ENCODE measurements at places on chromosomes 4 and X. TPM values are rescaled to one million over a fixed set of nuclear protein-coding genes. Genes with fewer than 3 reads are reported as not detected.

The ZNF711 gene
- total RNA-seq = 2.3 TPM

The FGFR3 gene
- total RNA-seq = not detected

The ERAS gene
- total RNA-seq = not detected

The CT45A5 gene
- not detected for total RNA-seq

The RHOXF2 gene
- total RNA-seq = not detected

The MAPK10 gene
- total RNA-seq = not detected

The UGT2B17 gene
- total RNA-seq = not detected

The PNMA6A gene
- 0.75 TPM for total RNA-seq

DNA sequence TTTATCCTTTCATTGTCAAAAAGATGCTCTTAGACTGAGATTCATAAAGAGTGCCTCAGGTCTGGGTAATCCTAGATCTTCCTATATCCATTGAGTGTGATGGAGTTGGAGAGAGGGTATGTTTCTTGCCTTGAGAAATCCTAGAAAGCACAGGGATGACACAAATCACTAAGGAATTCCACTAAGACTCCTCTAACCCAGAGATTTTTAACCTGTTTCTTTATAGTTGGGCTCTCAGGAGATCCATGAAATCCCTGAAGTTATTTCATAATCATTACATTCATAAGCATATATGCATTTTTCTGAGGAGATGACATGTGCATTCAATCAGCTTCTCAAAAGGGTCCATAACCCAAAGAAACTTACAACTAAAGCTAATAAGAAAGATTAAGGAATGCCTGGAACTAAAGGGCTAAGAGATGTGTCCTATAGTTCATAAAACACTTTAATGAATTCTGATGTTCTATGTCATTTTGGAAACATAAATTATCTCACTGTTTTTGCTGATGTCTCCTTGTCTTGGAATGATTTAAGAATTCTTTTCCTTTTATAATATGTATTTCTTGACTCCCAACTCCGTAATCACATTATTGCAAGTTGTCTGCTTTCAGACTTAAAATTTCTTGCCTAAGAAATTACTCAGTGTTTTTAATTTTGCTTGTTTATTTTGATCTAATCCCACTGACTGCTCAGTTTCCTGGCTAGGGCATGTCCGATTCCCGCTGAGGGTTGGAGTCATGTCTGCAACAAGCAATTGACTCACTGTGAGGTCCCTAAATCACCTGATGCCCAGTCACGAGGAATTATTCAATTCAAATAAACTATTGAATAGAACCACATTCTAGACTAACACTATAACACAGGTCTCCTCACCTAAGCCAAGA is 2.8 kb upstream of the AMTN start:
- no peak overlapping the region for H3K4me3 ChIP-seq
- H3K27ac ChIP-seq = no peak overlapping the region
- no peaks in the 10 kb centered on the region for H3K36me3 ChIP-seq
- peaks cover 19% of the 10 kb centered on the region for H3K27me3 ChIP-seq
- H3K4me1 ChIP-seq = no peaks in the 10 kb centered on the region

DNA sequence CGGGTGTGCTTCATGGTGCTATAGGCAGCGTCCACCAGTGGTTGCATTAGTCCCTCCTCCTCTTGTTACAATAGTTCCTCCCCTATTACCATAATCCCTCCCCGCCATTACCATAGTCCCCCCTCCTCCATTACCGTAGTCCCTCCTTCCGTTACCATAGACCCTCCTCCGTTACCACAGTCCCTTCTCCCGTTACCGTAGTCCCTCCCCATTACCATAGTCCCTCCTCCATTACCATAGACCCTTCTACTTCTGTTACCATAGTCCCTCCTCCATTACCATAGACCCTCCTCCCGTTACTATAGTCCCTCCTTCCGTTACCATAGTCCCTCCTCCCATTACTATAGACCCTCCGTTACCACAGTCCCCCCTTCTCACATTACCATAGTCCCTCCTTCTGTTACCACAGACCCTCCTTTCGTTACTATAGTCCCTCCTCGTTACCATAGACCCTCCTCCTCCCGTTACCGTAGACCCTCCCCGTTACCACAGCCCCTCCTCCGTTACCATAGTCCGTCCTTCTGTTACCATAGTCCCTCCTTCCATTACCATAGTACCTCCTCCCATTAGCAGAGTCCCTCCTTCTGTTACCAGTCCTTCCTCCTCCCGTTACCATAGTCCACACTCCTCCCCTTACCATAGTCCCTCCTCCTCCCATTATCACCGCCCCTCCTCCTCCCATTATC is 129.6 kb downstream of the DHRSX start:
- peaks cover 56% of the 10 kb centered on the region for H3K36me3 ChIP-seq
- H3K4me3 ChIP-seq = no peak overlapping the region
- H3K27ac ChIP-seq = no peak overlapping the region

DNA sequence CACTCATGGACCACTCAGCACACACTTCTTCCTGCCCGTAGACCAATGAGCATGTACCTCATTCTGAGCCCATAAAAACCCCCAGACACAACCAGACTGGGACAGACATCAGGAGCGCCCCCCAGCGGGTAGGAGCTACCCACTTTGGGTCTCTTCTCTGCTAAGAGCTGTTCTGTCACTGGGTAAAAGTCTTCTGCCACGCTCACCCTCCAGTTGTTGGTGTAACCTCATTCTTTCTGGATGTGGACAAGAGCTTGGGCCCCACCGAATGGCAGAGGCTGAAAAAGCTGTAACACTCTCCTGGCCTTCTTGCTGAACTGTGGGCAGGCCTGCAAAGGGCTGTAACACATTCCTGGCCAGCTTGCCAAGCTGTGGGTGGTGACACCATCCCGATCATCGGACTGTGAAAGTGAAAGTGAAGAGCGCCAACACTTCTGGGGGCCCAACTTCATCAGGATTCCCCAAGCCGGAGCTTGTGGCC is 137.6 kb downstream of the TECRL start:
- no peaks in the 10 kb centered on the region for H3K36me3 ChIP-seq
- no peak overlapping the region for H3K4me3 ChIP-seq
- no peak for DNase-seq

- H3K27me3 ChIP-seq = no peaks in the 10 kb centered on the region
- H3K4me1 ChIP-seq = no peaks in the 10 kb centered on the region
- H3K4me3 ChIP-seq = no peak overlapping the region
- peak; percentile 22 for DNase-seq
These were observed 61.4 kb upstream of the TRIM2 start for GRCh38 chr4:153142700-153143438.

- H3K4me1 ChIP-seq = no peaks in the 10 kb centered on the region
- H3K27ac ChIP-seq = no peak overlapping the region
- no peak for DNase-seq
- no peaks in the 10 kb centered on the region for H3K27me3 ChIP-seq
- H3K36me3 ChIP-seq = no peaks in the 10 kb centered on the region
These were observed 334.4 kb downstream of the SPRY1 start for GRCh38 chr4:123731035-123731434.

- peaks cover 34% of the 10 kb centered on the region for H3K27me3 ChIP-seq
- H3K4me1 ChIP-seq = peaks cover 4% of the 10 kb centered on the region
- DNase-seq = no peak
- H3K36me3 ChIP-seq = no peaks in the 10 kb centered on the region
- no peak overlapping the region for H3K27ac ChIP-seq
- H3K4me3 ChIP-seq = no peak overlapping the region
These were observed 4.6 kb downstream of the GAB1 start for GRCh38 chr4:143341186-143341755.

- no peak overlapping the region for H3K4me3 ChIP-seq
- no peaks in the 10 kb centered on the region for H3K27me3 ChIP-seq
- peak; percentile 12 for DNase-seq
- H3K27ac ChIP-seq = no peak overlapping the region
- no peaks in the 10 kb centered on the region for H3K36me3 ChIP-seq
These were observed 14.4 kb upstream of the FAM9A start for GRCh38 chrX:8815460-8816065.

- DNase-seq = no peak
- H3K4me1 ChIP-seq = no peaks in the 10 kb centered on the region
- H3K27ac ChIP-seq = no peak overlapping the region
- H3K36me3 ChIP-seq = no peaks in the 10 kb centered on the region
- no peak overlapping the region for H3K4me3 ChIP-seq
- no peaks in the 10 kb centered on the region for H3K27me3 ChIP-seq
These were observed 317.7 kb downstream of the CCSER1 start for GRCh38 chr4:90444904-90445303.

DNA sequence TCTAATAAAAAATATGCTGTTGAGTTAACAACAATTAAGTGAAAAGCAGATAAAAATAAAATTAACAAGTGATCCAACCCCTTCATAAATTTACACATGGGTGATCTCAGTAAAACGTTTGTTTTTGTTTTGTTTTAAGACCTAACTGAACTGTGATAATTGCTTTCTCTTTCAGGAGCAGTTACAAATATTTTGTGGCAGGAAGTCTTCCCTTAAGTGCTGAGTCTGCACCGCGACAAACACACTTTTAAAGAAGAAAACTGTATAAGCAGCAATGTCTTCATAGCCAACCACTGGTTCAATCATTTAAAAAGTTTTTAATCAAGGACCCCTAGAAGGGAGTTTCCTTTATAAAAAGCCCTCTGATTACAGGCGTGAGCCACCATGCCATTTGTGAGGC is 53.7 kb upstream of the NFKB1 start:
- peaks cover 11% of the 10 kb centered on the region for H3K4me1 ChIP-seq
- H3K27ac ChIP-seq = no peak overlapping the region
- no peaks in the 10 kb centered on the region for H3K36me3 ChIP-seq
- H3K27me3 ChIP-seq = no peaks in the 10 kb centered on the region

DNA sequence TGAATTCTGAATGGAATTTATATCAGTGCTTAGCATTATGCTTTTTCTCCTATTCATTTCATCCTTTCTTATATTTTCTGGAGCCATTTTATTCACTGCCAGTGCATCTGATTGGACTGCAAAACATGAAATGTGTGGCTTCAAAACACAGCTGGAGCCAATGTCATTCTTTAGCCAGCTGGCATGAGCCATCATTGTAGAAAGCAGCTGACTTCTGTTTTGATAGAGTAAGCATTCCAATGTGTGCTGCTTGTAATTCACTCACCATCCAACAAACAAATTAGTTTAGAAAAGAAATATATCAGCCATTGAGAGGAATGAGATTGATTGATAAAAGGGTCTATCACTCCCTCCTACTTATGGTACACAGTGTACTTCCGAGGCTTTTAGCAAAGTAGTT is 2616.0 kb downstream of the ARAP2 start:
- no peak overlapping the region for H3K27ac ChIP-seq
- no peak overlapping the region for H3K4me3 ChIP-seq
- H3K4me1 ChIP-seq = no peaks in the 10 kb centered on the region
- no peak for DNase-seq

DNA sequence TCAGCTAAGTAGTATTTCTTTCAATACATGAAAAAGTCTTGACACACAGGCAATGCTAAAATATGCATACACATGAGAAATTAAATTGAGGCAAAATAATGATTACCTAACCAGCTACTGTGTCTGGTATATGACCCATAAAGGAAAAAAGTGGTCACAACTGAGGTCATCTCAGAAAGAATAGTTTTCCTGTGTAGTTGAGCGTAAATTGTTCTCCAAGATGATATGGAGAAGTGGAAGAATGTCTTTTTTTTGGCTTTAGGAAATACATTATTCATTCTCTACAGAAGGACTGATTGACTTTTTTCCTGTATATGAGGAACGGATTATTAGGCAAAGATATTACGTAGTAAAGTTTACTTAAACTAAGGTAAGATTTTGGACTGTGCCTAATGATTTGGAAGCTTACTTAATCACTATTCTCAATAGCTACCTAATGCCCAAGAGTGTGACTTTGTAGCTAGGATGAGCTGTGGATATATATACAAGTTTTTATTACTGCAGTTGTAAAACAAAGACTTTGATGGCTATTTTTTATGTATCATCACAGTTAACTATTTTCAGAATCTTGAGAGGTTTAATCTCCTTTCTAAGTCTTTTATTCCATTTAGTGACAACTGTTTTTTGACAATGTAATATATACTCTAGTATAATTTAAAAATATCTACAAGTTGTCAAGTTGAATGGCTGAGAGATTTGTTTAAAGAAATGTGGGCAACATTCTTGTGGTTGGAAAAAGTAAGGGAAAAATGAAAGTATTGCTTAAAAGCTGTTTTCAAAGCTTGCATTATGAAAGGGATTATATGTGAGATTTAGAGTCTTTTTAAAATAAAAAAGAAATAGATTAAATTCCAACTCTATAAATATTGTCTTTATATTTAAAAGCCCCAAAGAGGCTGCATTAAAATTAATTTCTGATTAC is 100.2 kb downstream of the PDLIM5 start:
- no peak overlapping the region for H3K27ac ChIP-seq
- peaks cover 5% of the 10 kb centered on the region for H3K4me1 ChIP-seq
- H3K36me3 ChIP-seq = peaks cover 23% of the 10 kb centered on the region
- no peaks in the 10 kb centered on the region for H3K27me3 ChIP-seq
- no peak overlapping the region for H3K4me3 ChIP-seq
- DNase-seq = no peak

DNA sequence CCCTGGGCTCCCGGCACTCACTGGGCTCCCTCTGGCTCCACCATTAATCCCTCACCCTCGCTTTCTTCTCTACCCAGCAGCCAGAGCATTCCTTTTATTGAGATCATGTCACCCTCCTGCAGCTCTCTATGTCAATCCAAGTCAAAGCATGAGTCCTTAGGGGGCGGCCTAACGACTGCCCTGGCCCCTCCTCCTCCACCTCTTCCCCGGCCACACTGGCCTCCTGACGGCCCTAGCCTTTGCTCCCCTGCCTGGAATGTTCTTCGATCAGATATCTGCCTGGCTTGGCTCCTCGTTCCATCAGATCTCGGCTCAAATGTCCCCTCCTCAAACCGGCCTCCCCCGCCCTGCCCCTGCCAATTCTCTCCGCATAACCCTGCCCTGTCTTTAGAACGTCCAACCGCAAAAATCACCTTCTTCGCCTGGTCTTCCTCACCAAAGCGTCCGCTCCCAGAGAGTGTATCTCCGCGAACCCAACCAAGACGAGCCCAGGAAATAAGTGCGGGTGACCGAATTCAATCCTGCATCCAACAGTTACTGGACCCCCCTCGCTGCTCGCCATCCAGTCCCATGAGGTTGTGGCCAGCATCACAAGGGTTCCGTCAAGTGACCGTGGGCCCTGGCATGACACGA is 722 bp upstream of the PNCK start:
- no peaks in the 10 kb centered on the region for H3K36me3 ChIP-seq
- H3K4me3 ChIP-seq = no peak overlapping the region
- peaks cover 17% of the 10 kb centered on the region for H3K27me3 ChIP-seq
- H3K4me1 ChIP-seq = peaks cover 2% of the 10 kb centered on the region

- H3K27me3 ChIP-seq = no peaks in the 10 kb centered on the region
- peaks cover 6% of the 10 kb centered on the region for H3K4me1 ChIP-seq
- DNase-seq = no peak
- no peak overlapping the region for H3K4me3 ChIP-seq
- no peak overlapping the region for H3K27ac ChIP-seq
- H3K36me3 ChIP-seq = peaks cover 12% of the 10 kb centered on the region
These were observed 62.9 kb downstream of the LRP2BP start for GRCh38 chr4:185332575-185333464.

- DNase-seq = no peak
- no peak overlapping the region for H3K4me3 ChIP-seq
- H3K27me3 ChIP-seq = no peaks in the 10 kb centered on the region
- H3K27ac ChIP-seq = no peak overlapping the region
These were observed 783.5 kb downstream of the PCDH18 start for GRCh38 chr4:136748773-136749172.

GRCh38 chr4:179762840-179763239 is 2320.6 kb upstream of the AGA start:
- no peak overlapping the region for H3K4me3 ChIP-seq
- H3K4me1 ChIP-seq = no peaks in the 10 kb centered on the region
- H3K36me3 ChIP-seq = no peaks in the 10 kb centered on the region

Data from naive thymus-derived CD8-positive, alpha-beta T cell (primary cell).